ENCODE measurements at places on chromosomes 3 and 15.

- peak; percentile 63 for DNase-seq
Observed at GRCh38 chr3:139561959-139562676, 22.6 kb upstream of the RBP1 start.

GRCh38 chr15:49060710-49061495 is 14.7 kb upstream of the SECISBP2L start:
- no peak for DNase-seq

GRCh38 chr15:93286446-93286845 is 197.4 kb upstream of the RGMA start:
- DNase-seq: no peak

DNA sequence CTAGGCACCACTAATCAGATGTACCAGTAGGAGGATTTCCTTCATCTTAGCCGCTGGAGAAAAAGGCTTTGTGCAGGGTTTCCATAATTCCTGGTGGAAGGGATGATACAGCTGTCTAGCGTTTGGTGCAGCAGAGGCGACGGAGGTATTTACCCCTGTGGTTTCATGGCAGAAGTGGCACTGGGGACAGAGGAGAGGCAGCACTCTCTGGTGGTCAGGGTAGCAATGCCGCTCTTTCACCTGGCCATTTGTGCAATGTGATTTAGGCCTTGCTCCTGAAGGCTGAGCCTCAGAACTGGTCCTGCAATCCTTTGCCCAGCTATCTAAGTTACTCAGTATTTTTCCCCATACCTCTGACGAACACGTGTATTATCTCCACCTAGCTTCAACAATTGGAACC is 47.1 kb upstream of the BNIP2 start:
- no peak for DNase-seq

DNA sequence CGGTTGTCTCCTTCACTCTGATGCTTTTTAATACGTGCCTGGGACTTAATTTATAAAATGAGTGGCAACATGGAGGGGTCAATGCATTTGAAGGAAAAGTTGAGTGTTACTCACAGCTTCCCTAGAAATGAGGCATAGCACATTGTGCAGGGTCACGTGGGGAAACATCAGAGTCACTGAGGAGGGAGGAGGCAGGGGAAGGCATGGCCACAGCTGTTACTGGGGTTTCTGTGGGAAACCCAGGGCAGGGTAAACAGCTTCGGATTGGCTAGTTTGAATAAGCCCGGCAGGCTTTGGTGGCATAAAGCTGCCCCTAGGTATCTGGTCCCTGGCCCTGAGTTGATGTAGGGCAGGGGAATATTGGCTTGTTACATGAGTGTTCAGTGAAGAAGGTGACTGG is 98.9 kb upstream of the ST8SIA2 start:
- DNase-seq: peak; percentile 20

- peak; percentile 20 for DNase-seq
Observed at GRCh38 chr15:34616613-34617012, 33.2 kb upstream of the GOLGA8B start.

GRCh38 chr3:23950293-23950692 is 5.2 kb downstream of the NR1D2 start:
- no peak for DNase-seq

GRCh38 chr15:88013111-88013510 is 243.4 kb downstream of the NTRK3 start:
- DNase-seq: no peak

GRCh38 chr3:60188803-60189202 is 1062.4 kb downstream of the FHIT start:
- no peak for DNase-seq

DNA sequence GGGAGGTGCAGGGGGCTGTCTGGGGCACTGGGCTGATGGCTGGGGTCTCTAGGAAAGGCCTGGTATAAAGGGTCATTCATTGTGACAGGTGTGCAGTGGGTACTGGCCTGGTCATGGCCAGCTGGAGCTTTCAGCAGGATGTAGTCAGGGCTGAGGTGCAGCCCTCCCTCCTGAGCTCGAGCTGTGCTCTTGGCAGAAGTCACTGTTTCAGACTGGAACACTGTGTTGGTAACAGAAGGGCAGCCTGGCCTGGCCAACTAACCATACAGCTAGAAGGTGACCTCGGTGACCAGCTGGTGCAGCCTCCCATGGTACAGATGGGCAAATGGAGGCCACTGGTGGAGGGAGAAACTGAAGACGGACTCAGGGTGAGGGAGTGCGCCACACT is 34.4 kb upstream of the LCTL start:
- DNase-seq: no peak
